ENCODE measurements at places on chromosomes 5 and 9.

GRCh38 chr9:87516926-87517290 lies 19.2 kb downstream of the DAPK1 start:
- no peak for DNase-seq

DNA sequence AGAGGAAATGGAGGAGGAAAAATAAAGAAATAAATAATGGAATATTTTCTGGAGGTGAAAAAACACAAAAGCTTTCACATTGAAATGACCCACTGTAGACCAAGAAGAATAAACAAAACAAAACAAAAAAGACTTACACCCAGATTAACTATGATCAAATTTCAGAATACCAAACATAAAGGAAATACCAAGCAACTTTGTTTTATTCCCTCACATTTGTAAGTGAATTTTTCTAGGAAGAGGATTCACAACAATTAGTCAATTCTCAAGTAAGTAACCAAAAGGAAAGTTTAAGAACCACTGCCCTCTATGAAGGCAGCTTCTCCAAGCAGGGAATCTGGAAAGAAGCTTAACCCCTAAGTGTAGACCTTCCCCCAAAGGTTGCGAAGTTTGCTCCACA lies 29.6 kb upstream of the B4GALT1 start:
- DNase-seq, result no peak

- no peak for DNase-seq
Measured at GRCh38 chr9:131370638-131371037, 23.2 kb upstream of the PRRC2B start.

DNA sequence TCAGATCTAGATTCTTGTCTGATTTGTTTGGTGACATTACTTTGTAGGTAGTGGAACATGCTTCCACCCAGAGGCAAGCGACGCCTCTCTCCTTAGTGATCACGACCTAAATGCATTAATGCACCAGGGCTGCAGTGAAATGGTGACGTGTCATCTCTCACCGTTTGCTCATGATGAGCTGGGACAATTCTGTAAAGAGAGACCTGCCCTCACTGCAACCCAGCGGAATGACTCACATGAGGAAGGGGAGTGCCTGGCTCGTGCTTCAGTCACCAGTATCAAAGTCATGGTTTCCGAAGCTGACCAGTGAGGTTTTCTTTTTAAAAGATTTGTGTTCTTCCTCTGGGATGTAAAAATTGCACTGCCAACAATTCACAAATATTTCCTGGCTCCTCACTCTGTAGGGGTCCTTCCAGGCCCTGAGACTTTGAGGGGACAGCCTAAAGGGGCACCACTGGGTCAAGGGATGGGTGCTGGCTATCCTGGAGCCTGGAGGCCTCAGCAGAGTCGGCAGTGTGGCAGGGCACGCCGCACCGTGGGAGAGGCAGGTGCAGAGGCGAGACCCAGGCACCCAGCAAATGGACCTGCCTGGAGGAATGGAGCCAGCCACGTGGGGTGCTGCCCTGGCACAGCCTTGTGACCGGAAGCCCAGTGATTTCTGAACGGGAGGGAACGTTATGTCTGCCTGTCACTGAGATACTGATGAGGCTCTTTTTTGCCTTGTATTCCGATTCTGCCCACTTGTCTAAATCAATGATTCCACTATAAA lies 17.3 kb downstream of the QSOX2 start:
- DNase-seq, result no peak

DNA sequence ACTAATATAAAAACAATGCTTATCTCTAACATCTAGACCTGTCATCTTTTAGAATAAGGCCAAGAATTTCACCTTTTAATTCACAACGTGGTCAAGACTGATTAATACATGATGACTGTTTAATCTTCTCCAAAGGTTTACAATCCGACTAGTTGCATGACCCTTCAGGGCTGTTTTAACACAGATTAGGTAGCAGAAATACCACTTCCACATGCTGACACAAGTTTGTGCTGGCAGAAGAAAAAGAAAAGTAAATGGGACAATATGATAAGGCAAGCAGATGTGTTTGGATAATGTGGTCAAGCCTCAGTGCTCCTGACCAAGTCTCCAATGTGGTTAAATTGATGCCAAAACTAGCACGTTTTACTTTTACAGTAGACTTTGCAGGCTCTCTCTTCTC lies 31.1 kb downstream of the SEMA6A start:
- peak; percentile 45 for DNase-seq

GRCh38 chr9:107137495-107138202 lies 145.4 kb upstream of the RAD23B start:
- DNase-seq, result no peak

DNA sequence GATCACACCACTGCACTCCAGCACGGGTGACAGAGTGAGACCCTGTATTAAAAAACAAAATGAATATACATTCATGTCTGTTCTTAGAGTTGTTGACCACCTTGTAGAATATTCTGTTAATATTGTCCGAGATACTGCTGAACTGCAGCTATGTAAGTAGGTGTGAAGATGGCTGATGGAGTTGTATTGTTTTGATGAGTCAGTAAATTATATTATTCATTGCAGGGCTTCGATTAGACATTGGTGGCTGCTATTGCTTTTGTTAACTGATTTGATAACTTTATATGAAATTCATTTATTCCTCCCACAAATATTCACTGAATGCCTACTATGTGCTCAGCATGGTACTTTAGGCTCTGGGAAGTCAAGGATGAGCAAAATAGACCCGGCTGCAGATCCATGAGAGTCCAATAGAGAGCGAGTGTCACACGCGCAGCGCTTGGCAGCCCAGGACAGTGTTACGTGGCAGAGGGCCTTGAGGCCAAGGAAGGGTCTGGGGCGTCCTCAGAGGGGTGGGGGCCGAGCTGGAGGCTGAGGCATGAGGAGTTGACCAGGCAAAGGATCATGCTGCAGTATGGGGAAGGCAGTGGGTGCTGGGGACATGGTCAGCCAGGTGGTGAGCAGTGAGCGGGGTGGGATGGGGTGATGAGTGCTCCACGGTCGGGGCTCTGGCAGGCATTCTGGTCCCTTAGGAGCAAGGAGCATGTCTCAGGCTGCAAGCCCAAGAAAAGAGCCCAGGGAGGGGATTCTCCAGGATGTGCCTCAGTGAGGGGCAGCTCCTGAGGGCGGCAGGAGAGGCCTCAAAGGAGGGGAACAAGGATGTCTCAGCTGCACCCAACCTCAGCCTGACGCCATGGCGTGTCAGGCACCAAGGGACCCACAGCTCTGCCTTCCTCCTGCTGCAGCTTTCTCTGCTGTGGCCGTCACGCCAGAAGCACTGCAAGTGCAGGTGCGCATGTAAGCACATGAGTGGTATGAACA lies 243.5 kb downstream of the GADD45G start:
- no peak for DNase-seq

DNA sequence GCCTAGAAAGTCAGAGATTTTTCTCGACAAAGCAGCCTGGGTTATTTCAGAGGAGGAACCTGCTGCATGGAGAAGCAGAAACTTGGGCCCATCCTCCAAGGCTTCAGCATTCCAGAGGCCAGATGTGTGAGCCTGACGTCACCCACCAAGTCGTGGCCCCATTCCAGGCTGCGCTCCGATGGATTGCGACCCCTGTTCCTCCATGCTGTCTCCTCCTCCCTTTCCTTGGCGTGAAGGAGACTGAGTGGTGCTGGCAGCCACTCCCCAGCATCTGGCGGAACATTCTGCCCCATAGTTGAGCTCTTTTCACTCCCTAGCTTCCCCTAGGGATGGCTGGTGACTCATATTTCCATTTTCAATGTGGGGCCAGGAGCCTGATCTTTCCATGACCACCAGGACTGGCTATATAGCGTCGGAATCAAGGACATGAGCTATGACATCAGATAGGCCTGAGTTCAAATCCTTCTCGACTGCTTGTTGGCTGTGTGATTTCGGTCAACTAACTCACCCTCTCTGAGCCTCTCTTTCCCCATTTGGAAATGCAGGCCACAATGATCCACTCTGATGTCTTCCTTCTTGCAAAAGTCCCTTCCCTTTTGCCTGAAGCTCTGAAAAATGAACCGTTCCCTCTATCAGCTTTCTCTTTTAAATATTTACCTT lies 24.5 kb upstream of the DUSP1 start:
- DNase-seq, result peak; percentile 96
